ENCODE measurements at places on chromosomes 6 and 20. TPM values are rescaled to one million over a fixed set of nuclear protein-coding genes. Genes with fewer than 3 reads are reported as not detected.

SLC22A7 gene
- 0.18 TPM for total RNA-seq

SLC17A3 gene
- total RNA-seq, result 0.12 TPM

WRNIP1 gene
- 51.3 TPM for total RNA-seq

PAX1 gene
- total RNA-seq, result 0.23 TPM

IYD gene
- total RNA-seq, result 1.3 TPM

AKIRIN2 gene
- total RNA-seq, result 50.9 TPM

CHRNA4 gene
- 13.1 TPM for total RNA-seq

EFCAB8 gene
- total RNA-seq, result not detected

FRK gene
- 9.6 TPM for total RNA-seq

SLC22A3 gene
- total RNA-seq, result 7.6 TPM

TEAD3 gene
- total RNA-seq, result 21.3 TPM

CD164 gene
- 283 TPM for total RNA-seq

CLVS2 gene
- 0.18 TPM for total RNA-seq

ANKEF1 gene
- total RNA-seq, result 5.6 TPM

MTHFD1L gene
- 17.6 TPM for total RNA-seq

All from metanephros (tissue), 2 donors.